Right renal cortex interstitium (tissue), 3 donors: ENCODE measurements at places on chromosomes 16 and 17. TPM values are rescaled to one million over a fixed set of nuclear protein-coding genes. Genes with fewer than 3 reads are reported as not detected.

Gene HLF
- polyA plus RNA-seq = 5.6 TPM

DNA sequence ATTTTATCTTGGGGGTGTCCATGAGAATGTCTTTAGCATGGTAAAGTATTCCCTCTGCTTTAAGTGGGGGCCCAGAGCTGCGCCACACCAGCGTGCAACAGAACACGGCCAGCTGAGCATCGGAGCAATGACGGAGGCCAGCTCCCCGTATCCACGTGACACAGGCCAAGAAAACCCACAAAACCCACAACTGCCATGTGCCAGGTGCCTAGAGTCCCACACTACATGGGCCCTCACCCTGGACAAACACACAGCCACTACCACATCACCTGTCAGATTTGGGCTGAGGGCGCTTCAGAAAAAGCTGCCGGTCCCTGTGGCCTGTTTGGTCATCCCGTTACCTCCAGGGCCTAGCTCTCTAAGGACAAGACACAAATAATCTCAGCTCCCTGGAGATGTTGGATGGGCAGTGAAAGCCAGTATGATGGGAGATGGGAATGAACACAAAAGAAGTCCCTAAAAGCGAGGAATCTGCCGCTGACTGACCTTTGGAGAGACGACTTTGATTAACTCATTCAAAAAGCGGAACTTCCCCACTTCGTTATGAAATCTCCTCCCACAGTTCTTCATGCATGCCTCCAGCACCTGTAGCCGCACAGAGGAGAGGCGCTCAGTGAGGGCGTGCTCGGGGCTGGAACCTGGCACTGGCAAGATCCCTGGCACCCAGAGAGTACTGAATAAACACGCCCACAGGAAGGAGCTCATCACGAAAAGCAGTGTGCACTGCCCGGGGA is 17.1 kb downstream of the GGA3 start:
- no peak for DNase-seq

Gene PPM1E
- 3.1 TPM for polyA plus RNA-seq

Gene FA2H
- 3.1 TPM for polyA plus RNA-seq

Gene HOXB8
- polyA plus RNA-seq = 39.7 TPM
